ENCODE measurements at places on chromosomes 16 and 17.

DNA sequence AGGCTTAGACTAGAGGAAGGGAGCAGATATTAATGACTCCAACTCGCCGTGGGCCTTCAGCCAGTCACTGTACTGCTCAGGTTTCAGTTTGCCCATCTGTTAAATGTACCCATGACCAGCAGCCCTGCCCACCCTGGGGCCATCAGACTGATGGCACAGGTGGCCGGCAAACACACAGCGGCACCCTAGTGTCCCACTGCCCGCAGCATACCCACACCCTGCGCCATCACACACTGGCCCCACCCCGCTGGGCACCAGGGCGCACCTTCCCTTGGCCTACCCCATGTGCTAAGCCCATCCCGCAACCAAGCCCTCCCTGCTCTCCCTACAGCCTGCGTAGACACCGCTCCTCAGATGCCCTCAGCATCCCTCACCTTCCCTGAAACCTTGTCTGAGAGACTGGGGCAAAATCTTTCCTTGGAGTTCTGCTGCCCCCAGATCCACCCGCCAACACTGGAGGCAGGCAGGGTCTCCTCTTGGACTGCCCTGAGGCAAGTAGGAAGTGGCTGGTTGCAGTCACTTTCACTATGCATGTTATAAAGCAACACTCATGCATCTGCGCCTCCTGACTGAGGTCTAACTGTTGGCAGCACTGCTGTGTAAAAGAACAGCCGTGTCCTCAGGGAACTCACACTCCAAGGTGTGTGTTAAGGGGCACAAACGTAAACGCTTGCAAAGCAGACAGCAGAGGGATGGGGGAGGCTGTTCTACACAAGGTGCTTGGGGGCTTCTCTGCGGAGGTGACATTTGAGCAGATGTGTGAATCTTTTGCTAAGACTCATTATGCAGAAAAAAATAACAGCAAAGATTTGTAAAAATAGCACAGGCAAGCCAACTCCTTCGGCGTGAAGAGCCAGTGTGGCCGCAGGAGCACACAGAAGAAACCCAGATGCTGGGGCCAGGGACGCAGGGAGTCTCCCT lies 6.7 kb upstream of the BCAR1 start:
- DNase-seq, result no peak

DNA sequence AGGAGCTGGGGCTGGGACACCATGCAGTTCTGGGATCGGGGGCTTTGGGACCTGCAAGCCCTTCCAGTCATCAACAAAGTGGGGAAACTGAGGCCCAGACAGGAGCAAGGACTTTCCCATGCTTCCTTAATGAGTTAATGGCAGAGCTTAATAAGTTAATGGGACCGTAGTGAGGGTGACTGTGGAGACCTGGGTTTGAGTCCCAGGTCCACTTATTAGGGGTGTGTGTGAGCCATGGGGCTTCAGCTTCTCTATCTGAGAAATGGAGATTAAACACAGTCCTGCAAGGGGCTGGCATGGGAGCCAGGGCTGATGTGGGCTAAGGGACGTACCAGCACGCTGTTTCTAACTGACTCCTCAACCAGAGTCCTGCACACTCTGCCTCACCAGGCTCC lies 41.7 kb upstream of the NKD1 start:
- DNase-seq, result no peak

DNA sequence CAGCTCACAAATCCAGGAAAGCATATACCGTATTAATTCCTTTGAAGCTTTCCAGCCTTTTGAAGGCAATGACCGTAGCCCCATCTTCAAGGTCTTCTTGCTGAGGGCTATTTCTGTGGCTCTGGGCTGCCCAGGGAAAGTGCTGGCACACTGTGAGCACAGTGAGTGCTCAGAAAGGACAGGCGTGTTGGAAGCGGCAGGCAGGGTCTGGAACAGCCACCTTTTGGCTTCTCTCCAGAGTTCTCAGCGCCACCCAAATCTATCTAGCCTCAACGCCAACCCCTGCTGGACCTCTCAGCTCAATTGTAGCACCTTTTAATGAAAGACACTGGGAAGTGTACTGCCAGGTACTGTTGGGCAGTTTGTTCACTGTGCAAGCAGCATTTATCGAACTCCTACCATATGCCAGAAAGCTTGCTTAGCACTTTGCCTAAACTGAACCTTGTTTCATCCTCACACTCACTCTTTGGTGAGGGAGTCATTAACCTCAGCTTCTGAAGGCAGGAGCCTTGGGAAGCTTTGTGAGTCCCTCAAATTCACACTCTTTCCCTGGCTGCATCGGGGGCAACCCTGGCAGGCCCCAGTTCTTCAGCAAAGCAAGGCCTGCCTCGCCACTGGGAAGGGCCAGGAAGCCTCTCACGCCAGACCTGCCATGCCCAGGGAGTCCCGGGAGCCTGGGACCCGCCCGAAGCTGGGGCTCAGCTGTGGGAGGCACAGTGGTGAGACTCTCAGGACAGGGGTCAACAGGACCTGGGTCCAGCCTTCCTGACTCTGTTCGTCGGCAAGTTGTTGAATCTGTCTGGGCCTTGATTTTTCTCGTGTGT lies 13.5 kb upstream of the CIBAR2 start:
- DNase-seq, result no peak

- peak; percentile 48 for DNase-seq
Measured at GRCh38 chr17:48215583-48216139, 108.1 kb downstream of the SNX11 start.

DNA sequence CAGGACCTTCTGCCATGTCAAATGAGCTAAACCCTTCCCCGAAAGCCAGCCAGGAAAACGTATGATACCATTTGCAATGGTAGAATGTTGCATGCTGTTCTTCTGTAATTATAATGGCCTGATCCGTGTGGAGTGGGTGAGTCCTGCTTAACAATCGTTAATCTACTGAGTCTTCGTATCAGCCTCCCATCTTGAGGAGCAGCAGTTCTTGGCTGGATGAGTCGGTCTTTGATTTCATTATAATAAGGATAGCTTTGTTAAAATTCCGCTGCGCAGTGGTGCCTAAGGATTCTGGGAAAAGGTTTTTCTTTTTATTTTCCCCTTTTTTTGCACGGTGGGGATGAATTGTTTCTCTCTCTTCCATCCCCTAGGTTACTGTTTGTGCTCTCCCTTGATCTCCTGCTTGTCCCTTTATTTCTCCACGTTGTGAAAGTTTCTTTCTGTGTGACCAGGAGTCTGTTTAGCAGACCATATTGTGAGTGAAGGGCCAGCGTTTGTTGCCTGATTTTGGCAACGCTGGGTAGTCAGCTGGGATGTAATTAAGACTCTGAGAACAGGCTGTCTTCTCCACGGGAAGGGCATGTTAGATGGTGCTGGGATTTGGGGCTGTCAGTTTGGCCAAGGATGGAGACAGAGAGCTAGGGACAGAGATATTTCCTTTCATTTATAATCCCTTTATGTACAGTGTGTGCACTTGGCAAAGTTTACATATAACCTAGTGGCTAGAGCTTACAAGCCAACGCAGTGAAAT lies 263.0 kb downstream of the FTO start:
- no peak for DNase-seq

GRCh38 chr16:57387598-57388354 lies 15.5 kb downstream of the CX3CL1 start:
- DNase-seq, result no peak

DNA sequence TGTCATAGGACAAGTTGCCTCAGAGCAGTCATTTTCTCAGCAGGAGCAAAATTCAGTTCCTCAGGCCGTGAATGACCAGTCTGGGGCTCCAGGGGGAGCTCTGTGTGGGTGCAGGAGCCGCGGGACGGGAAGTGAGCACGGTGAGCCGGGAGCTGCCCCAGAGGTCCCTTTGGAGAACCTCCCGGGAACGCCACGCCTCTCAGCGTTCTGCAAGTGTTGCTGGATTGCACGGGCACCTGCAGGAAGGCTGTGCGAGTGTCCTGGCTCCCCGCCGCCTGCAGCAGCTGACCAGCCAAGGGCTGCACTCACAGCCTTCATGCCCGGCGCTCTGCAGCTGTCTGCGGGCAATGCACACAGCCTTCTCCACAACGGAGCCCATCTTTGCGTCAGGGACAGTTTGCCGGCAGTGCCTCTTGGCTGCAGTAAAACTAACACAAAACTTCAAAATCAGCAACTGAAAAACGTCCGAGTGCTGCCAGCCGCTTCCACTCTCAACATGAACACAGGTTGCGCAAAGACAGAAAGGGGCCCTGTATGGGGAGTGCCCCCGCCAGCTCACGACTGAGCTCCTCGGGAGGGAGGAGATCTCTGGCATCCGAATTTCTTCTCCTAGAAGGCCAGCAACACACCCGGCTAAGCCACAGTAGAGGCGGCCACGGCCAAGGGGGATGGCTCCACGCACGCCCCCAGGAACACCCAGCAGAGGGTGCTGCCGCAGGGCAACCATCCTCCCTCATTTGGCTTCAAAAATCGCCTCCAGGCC lies 16.0 kb downstream of the NDUFAF8 start:
- DNase-seq, result peak; percentile 68

GRCh38 chr17:76527430-76528111 lies 9.9 kb downstream of the CYGB start:
- DNase-seq, result peak; percentile 92

DNA sequence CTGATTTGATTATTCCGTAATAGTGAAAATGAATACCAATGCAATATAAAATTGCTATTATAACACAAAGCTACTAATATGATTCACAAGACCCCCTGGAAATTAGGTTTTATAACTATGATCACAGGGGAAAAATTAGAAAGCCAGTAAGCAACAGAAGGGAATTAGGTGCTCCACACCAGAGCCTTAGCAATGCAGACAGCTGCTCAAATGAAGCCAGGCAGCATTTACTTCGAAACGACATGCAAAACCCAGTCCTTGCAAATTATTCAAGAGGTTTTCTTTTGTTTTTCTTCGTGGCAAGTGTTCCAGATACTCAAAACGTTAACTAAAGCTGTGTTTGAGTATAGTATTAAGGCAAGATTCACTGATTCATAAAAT lies 47.9 kb downstream of the TOX3 start:
- no peak for DNase-seq

DNA sequence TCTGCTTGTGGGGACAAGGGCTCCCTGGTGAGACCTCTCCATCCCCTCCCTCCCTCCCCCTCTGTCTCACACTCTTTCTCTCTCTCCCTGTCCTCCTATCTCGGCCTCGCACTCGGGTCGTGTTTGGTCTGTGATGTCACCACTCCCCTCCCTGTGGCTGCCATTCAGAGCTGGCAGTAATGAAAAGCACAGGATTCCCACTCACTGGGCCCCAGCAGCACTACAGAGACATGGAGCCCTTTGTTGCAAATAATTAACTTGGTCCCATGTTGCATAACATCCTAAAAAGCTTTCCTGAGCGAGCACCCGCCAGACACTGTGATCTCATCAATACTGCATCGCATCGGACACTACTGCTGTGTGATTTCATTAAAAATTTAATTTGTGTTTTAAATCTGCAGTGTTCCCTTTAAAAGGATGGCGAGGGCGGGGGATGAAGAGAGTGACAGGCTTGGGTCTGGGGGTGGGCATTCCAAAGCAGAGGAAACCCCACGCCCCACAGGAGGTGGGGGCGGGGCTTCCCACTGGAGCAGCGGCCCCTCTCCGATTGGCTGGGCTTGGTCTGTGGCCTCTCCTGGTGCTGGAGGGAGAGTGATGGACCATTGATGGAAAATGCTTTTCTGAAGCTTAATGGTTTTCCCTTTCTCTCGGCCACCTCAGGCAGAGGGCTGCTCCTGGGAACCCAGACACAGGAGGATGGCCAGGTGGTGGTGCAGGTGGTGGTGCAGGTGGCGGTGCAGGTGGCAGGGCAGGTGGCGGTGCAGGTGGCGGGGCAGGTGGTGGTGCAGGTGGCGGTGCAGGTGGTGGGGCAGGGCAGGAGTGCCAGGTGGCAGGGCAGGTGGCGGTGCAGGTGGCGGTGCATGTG lies 15.3 kb upstream of the NPTX1 start:
- no peak for DNase-seq

- no peak for DNase-seq
Measured at GRCh38 chr17:16418685-16419068, 3.3 kb downstream of the TRPV2 start.

GRCh38 chr17:83056583-83057396 lies 22.6 kb upstream of the METRNL start:
- DNase-seq, result peak; percentile 72

- peak; percentile 41 for DNase-seq
Measured at GRCh38 chr17:2042390-2042847, 597 bp downstream of the OVCA2 start.

- no peak for DNase-seq
Measured at GRCh38 chr17:82939621-82940135, 99.9 kb upstream of the ZNF750 start.

DNA sequence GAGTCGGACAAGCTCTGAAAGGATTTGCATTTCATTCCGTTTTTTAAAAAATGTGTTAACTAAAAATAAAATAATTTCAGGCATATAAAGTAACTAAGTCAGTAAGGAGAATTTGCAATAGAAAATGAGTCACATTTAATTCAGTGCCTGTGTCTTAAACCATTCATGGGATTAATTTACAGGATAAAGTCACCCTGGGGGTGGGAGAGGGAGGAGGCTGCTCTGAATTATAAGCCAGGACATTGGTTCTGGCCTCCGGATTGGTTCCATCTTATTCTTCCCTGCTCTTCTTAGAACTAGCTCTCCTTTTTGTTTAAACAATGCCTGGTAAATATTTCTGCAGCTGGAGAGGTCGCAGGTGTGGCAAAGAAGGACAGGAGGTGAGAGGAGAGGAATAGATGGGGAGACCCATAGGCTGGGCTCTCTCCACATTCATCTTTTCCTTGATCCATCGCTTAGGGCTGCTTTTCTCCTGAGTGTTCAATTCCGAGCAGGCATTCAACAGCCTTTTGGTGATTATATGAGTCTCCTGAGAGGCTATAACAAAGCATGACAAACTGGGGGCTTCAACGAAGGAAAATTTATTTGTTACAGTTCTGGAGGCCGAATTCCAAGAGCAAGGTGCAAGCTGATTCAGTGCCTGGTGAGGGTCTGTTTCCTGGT lies 319.2 kb downstream of the PHKB start:
- DNase-seq, result peak; percentile 55

DNA sequence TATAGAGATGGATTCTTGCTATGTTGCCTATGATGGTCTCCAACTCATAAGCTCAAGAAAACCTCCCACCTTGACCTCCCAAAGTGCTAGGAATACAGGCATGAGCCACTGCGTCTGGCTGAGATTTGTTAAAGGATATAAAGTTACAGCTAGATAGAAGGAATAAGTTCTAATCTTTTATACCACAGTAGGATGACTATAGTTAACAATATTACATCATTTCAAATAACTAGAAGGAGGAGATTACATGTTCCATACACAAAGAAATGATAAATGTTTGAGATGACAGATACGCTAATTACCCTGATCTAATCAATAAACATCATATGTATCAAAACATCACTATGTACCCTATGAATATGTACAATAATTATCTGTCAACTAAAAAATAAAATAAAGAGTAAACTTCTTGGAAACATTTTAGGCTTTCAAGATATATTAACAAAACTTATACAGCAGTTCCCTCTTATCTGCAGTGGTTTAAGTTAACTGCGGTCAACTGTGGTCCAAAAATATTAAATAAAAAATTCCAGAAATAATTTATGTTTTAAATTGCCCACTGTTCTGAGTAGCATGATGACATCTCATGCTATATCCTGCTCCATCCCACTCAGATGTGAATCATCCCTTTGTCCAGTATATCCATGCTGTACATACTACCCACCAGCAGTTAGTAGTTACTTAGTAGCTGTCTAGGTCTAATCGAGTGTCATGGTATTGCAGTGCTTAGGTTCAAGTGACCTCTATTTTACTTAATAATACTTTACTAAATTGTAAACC lies 129.2 kb upstream of the NACA2 start:
- DNase-seq, result peak; percentile 5

- DNase-seq, result no peak
Measured at GRCh38 chr16:67463059-67463458, 17.9 kb downstream of the ATP6V0D1 start.

All from fibroblast of mammary gland (primary cell).